ENCODE measurements at places on chromosomes 7 and 10.

- DNase-seq, result no peak
- H3K27me3 ChIP-seq, result peaks cover 24% of the 10 kb centered on the region
- no peaks in the 10 kb centered on the region for H3K36me3 ChIP-seq
- H3K4me3 ChIP-seq, result no peak overlapping the region
- H3K27ac ChIP-seq, result no peak overlapping the region
- H3K4me1 ChIP-seq, result no peaks in the 10 kb centered on the region
Measured at GRCh38 chr7:130303982-130304381, 11.0 kb downstream of the CPA4 start.

GRCh38 chr7:48617508-48617907 is 306.8 kb upstream of the CDC14C start:
- no peak for DNase-seq
- H3K4me3 ChIP-seq, result no peak overlapping the region

- H3K36me3 ChIP-seq, result no peaks in the 10 kb centered on the region
- H3K4me1 ChIP-seq, result peaks cover 6% of the 10 kb centered on the region
- no peak for DNase-seq
- H3K4me3 ChIP-seq, result no peak overlapping the region
- no peaks in the 10 kb centered on the region for H3K27me3 ChIP-seq
Measured at GRCh38 chr7:44867073-44867995, 18.0 kb downstream of the PURB start.

DNA sequence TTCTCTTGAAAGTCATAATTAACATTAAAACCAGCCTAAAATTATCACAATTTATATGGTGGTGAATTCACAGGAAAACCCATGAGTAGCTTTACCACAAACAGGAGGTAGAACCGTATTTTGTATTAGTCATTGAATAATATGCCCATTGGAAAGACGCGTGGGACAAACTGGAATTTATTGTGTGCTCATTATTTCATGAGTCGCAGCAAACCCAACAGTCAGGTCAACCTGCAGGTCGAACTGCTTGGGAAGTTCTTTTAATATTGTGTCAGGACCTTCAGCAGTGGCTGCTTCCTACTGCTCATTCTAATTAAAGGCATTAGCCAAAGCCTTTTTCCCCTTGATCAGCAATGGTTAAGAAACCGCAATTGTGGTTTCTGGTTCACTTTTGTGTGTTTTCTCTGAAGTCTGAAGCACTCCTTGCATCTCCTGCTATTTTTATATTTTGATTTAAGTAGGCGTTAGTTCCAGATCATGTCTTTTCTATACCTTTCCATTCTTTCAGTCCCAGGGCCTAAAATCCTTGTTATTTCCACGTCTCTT is 100.1 kb downstream of the RAB11FIP2 start:
- no peak overlapping the region for H3K4me3 ChIP-seq
- H3K27me3 ChIP-seq, result peaks cover 39% of the 10 kb centered on the region
- no peaks in the 10 kb centered on the region for H3K4me1 ChIP-seq

DNA sequence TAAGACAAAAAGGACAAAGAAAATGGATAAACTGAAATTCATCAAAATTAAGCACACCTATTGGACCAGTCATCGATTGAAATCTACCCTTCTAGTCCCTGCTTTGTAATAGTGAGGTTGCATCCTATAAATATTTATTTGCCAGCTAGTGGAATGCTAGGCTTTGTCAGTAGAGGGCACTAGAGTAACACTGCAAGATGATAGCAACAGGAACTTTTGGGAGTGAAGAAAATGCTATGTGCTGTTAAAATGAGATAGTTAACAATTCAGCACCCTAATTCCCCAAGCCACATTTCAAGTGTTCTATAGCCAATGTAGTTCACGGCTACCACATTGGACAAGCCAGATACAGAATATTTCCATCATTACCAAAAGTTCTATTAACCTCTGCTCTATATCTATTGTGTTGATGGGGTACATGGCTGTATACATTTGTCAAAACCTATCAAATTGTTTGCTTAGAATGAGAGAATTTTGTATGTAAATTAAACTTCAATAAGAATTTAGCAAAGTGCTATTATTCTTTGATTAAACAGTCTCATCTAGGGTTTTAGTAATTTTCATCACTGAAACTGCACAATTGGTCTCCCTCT is 69.8 kb downstream of the LSMEM1 start:
- H3K4me3 ChIP-seq, result no peak overlapping the region
- no peaks in the 10 kb centered on the region for H3K4me1 ChIP-seq
- DNase-seq, result no peak
- peaks cover 9% of the 10 kb centered on the region for H3K27me3 ChIP-seq
- no peak overlapping the region for H3K27ac ChIP-seq

- H3K36me3 ChIP-seq, result no peaks in the 10 kb centered on the region
- H3K27ac ChIP-seq, result no peak overlapping the region
- peaks cover 100% of the 10 kb centered on the region for H3K27me3 ChIP-seq
- DNase-seq, result no peak
Measured at GRCh38 chr10:23190872-23191763, 994 bp upstream of the PTF1A start.
